ENCODE measurements at places on chromosomes 5 and 9.

GRCh38 chr9:130981756-130982137, 27.2 kb upstream of the LAMC3 start:
- no peak for DNase-seq

GRCh38 chr5:110517396-110517795, 209.1 kb downstream of the TMEM232 start:
- DNase-seq, result no peak

GRCh38 chr5:68369023-68369359, 153.4 kb downstream of the PIK3R1 start:
- DNase-seq, result no peak

- no peak for DNase-seq
These were observed 502.4 kb downstream of the CDH10 start for GRCh38 chr5:24142341-24142740.

DNA sequence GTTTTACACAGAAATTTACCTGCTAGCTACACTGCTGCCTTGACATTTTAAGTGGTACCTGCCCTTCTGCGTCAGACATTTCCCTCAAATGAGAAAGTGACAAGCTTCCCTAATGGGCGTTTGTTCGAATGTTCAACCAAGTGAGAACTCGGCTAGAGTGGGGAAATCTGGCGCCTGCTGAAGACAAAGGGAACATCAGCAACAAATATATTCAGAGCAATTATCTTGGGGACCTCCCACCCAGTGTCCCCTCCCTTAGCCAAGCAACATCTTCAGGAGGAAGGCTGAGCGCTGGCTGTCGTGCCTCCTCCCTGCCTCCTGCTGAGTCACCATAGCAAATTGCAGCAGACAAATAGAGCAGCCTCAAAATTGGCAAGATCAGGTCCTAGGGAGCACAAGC, 57.1 kb downstream of the MFAP3 start:
- DNase-seq, result no peak

GRCh38 chr9:125568621-125569020, 138.4 kb downstream of the MAPKAP1 start:
- no peak for DNase-seq

GRCh38 chr5:173505634-173506033, 110.8 kb downstream of the BOD1 start:
- no peak for DNase-seq

- no peak for DNase-seq
These were observed 85.9 kb downstream of the RAI14 start for GRCh38 chr5:34742061-34742460.

- peak; percentile 72 for DNase-seq
These were observed 2.8 kb downstream of the IL3 start for GRCh38 chr5:132063090-132063911.

DNA sequence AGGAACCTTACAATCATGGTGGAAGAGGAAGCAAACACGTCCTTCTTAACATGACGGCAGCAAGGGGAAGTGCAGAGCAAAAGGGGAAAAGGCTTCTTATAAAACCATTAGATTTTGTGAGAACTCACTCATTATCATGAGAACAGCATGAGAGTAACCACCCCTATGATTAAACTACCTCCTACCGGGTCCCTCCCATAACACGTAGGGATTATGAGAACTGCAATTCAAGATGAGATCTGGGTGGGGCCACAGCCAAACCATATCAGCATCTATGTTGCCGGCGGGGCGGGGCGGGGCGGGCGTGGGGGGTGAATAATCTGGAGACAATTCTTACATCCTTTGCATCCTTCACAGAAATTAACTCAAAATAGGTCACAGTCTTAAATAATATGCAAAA, 58.8 kb upstream of the GFPT2 start:
- no peak for DNase-seq

GRCh38 chr5:107169867-107170266, 500.9 kb downstream of the EFNA5 start:
- DNase-seq, result no peak

Data from Daoy (cell line).